Mesenteric fat pad (tissue), 1 donor: ENCODE measurements at places on chromosomes 5 and 9. TPM values are rescaled to one million over a fixed set of nuclear protein-coding genes. Genes with fewer than 3 reads are reported as not detected.

SLC36A2 gene
- total RNA-seq = not detected

PLCXD3 gene
- 2.4 TPM for total RNA-seq

FXN gene
- total RNA-seq = 16.5 TPM

PCDHGA3 gene
- 2.2 TPM for total RNA-seq

PCA3 gene
- not detected for total RNA-seq

PCDHGA2 gene
- 3.7 TPM for total RNA-seq
